Activated CD4-positive, alpha-beta T cell treated with anti-CD3 and anti-CD28 coated beads, Interleukin-2, amount 10 ng/mL, durations not matched to agents 24 days and 14 days (primary cell): ENCODE measurements at places on chromosomes 16 and 17. TPM values are rescaled to one million over a fixed set of nuclear protein-coding genes. Genes with fewer than 3 reads are reported as not detected.

DNA sequence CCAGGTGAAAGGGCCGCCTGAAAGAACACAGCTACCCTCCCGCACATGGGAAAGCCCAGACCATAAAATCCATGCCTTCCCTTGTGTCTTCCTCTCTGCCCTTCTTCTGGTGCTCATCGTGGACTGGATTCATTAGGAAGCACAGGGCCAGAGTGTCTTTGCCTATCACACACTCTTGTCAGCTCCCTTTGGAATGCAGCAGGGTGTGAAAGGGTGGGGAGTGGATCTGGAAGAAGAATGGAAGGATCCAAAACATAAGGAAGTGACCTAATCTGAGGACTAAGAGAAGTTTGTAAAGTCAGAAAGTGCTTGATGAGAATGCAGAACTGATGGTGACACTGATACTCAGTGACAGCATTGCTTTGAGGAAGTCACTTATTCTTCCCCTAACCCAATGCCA lies 1147.3 kb upstream of the GOT2 start:
- no peaks in the 10 kb centered on the region for H3K27me3 ChIP-seq
- H3K4me3 ChIP-seq: no peak overlapping the region
- no peaks in the 10 kb centered on the region for H3K36me3 ChIP-seq
- H3K4me1 ChIP-seq: no peaks in the 10 kb centered on the region
- H3K27ac ChIP-seq: no peak overlapping the region
- DNase-seq: no peak

DNA sequence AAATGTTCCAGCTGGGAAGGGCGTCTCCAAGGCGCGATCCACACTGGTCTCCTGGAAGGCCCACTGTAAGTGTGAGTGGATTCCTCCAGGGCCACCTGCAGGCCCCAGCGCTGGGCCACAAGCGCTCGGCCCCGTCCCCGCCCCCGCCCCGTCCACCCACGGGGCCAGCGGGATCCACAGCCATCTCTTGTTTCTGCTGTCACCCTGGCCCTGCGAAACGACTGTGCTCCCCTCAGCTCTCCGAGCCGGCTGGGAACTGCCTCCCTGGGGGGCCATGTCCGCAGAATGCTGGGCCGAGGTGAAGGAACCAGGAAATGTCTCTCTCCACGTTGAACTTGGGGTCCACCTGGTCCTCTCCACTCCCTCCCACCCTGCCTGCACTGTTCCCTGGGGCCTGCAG lies 1955.2 kb downstream of the TP53TG3F start:
- no peaks in the 10 kb centered on the region for H3K4me1 ChIP-seq
- no peak overlapping the region for H3K27ac ChIP-seq
- no peaks in the 10 kb centered on the region for H3K27me3 ChIP-seq
- no peak overlapping the region for H3K4me3 ChIP-seq
- DNase-seq: no peak
- no peaks in the 10 kb centered on the region for H3K36me3 ChIP-seq

- H3K4me1 ChIP-seq: peaks cover 47% of the 10 kb centered on the region
- no peak for DNase-seq
- peak within 1 kb of the TSS; percentile 92 for H3K4me3 ChIP-seq
Observed at GRCh38 chr17:55421179-55421934, at the start of gene MMD. Gene MMD (minus strand): TSS chr17:55421835. CDS start chr17:55421695, 140 bp downstream.

GRCh38 chr16:11964761-11965551 lies at the start of gene TNFRSF17:
Gene TNFRSF17 (plus strand): TSS chr16:11965210. CDS start chr16:11965325, 115 bp downstream.
- DNase-seq: no peak
- H3K36me3 ChIP-seq: no peaks in the 10 kb centered on the region
- H3K27ac ChIP-seq: no peak within 1 kb of the TSS
- no peaks in the 10 kb centered on the region for H3K4me1 ChIP-seq
- H3K4me3 ChIP-seq: no peak within 1 kb of the TSS
- no peaks in the 10 kb centered on the region for H3K27me3 ChIP-seq

DNA sequence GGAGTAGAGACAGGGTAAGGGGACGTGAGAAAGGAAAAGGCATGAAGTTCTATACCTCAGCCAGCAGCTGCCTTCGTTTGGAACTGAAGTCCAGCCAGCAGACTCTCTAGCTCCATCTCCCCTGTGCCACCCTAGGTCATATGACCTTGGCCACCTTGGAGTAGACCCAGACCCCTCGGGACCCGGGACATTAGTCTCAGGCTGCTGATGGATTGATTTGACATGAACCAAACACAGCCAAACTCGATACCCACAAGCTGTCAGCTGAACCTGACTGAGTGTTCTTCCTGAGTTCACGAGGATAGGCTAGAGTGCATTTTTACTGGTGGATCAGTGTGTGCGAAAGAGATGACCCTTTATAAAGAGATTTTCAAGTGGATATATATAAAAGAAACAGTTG lies 68.5 kb downstream of the YPEL2 start:
- H3K27me3 ChIP-seq: no peaks in the 10 kb centered on the region
- no peak overlapping the region for H3K4me3 ChIP-seq
- peaks cover 25% of the 10 kb centered on the region for H3K36me3 ChIP-seq
- H3K4me1 ChIP-seq: no peaks in the 10 kb centered on the region
- no peak for DNase-seq

GRCh38 chr16:17104654-17105053 lies 366.1 kb downstream of the XYLT1 start:
- peaks cover 12% of the 10 kb centered on the region for H3K36me3 ChIP-seq
- DNase-seq: no peak
- no peak overlapping the region for H3K4me3 ChIP-seq
- H3K27me3 ChIP-seq: no peaks in the 10 kb centered on the region

DNA sequence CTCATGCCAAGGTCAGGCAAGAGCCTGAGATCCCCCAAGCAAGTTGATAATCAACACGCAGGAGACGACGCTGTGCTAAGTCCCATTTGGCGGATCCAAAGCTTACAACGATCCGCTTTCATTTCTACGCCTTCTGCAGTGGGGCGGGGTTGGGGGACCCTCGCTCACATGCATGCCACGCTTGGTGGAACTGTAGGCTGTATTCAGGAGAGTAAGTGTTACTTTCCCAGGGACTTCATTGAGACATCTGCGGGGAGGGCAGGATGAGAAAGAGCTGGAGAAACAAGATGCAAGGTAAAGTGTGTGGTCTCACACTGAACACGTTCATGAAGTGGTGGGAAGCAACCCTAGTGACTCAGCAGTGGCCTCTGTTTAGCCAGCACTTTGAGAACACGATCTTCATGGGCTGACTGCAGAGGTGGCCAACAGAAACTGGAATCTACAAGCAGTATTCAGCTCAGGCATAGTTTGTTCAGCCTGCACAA lies 100.5 kb downstream of the XYLT1 start:
- peaks cover 13% of the 10 kb centered on the region for H3K36me3 ChIP-seq
- peak; percentile 73 for DNase-seq
- peaks cover 83% of the 10 kb centered on the region for H3K4me1 ChIP-seq
- peak overlapping the region; percentile 86 for H3K4me3 ChIP-seq
- H3K27me3 ChIP-seq: no peaks in the 10 kb centered on the region

- H3K4me1 ChIP-seq: no peaks in the 10 kb centered on the region
- peak; percentile 15 for DNase-seq
- H3K27me3 ChIP-seq: no peaks in the 10 kb centered on the region
- H3K36me3 ChIP-seq: no peaks in the 10 kb centered on the region
- H3K4me3 ChIP-seq: no peak overlapping the region
- H3K27ac ChIP-seq: no peak overlapping the region
Observed at GRCh38 chr17:13134076-13134475, 116.2 kb upstream of the ELAC2 start.

DNA sequence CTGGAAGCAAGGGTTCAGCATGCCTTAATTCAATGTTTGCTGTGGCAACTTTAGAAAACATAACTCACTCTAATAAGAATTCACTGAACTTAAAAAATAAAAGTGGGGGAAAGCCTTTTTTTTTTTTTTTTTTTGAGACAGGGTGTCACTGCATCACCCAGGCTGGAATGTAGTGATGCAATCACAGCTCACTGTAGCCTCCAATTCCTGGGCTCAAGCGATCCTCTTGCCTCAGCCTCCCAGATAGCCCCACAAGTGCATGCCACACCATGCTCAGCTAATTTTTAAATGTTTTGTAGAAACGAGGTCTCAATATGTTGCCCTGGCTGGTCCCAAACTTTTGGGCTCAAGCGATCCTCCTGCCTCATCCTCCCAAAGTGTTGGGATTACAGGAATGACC lies 243.9 kb downstream of the PARN start:
- H3K36me3 ChIP-seq: no peaks in the 10 kb centered on the region
- no peak for DNase-seq
- no peak overlapping the region for H3K27ac ChIP-seq
- no peaks in the 10 kb centered on the region for H3K4me1 ChIP-seq

DNA sequence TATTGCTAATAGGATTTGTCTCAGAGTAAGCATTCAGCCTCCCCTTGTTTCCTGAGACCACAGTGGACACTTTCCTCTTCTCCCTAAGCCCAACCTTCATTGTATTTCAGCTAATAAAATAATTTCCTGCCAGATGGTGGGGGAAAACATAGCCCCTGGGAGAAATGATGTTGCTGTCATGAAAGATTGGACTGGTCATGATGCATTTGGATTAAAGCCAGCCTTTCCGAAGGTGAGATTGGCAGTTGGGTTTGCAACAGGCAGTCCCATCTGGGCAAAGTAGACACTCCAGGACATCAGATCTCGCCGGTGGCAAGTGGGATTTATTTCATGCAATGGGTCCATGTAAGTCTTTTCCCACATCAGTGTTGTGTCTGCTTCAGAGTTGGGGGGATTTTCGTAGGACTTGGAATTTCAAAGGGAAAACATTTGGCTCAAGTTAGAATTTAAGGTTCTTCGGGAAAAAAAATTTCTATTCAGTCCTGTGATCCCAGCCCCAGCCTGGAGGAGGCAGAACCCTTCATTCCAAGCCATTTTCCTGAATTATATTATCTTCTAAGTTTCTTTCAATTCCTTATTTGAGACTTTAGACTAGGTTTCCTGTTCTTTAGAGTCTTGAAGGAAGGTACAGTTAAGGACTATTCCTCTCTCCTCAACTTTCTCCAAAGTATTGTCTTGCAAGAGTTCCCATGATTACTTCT lies 391.7 kb downstream of the XYLT1 start:
- no peaks in the 10 kb centered on the region for H3K36me3 ChIP-seq
- H3K27me3 ChIP-seq: peaks cover 2% of the 10 kb centered on the region
- H3K4me1 ChIP-seq: no peaks in the 10 kb centered on the region
- DNase-seq: no peak
- no peak overlapping the region for H3K27ac ChIP-seq
- no peak overlapping the region for H3K4me3 ChIP-seq

- peaks cover 14% of the 10 kb centered on the region for H3K36me3 ChIP-seq
- H3K4me1 ChIP-seq: no peaks in the 10 kb centered on the region
- no peak overlapping the region for H3K27ac ChIP-seq
- DNase-seq: no peak
- H3K4me3 ChIP-seq: no peak overlapping the region
Observed at GRCh38 chr16:69918241-69918640, 32.9 kb upstream of the CLEC18A start.

GRCh38 chr17:71870546-71870862 lies 250.3 kb upstream of the SOX9 start:
- no peak overlapping the region for H3K4me3 ChIP-seq
- no peak overlapping the region for H3K27ac ChIP-seq
- H3K36me3 ChIP-seq: no peaks in the 10 kb centered on the region
- DNase-seq: no peak

DNA sequence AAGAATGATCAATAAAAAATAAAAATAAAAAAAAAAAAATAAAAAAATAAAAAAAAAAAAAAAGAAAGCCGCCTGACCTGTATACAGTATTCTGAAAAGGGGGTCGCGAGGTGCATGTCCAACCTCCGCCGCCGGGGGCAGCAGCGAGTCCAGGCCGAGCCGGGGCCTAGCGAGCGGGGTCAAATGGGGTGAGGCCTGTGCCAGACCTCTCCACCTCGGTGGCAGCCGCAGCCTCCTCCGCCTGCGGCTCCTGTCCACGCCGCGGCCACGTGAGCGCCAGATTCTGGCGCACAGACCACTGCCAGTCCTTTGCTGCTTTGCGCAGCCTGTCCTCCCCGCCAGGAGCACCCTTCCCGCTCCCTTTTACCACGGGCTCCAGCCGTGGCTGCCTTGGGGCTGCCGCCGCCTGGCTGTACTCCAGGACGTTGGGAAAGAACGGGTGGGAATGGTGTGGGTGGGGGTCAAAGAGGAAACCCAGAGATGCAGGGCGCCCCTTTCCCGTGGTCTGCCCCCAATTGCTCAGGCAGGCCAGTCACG lies 2.4 kb upstream of the BCKDK start:
- peaks cover 13% of the 10 kb centered on the region for H3K36me3 ChIP-seq
- peak overlapping the region; percentile 51 for H3K4me3 ChIP-seq
- peak overlapping the region; percentile 72 for H3K27ac ChIP-seq
- peaks cover 20% of the 10 kb centered on the region for H3K4me1 ChIP-seq
- H3K27me3 ChIP-seq: no peaks in the 10 kb centered on the region

GRCh38 chr16:27801289-27801945 lies 251.5 kb downstream of the KATNIP start:
- H3K27me3 ChIP-seq: peaks cover 4% of the 10 kb centered on the region
- H3K27ac ChIP-seq: no peak overlapping the region
- no peaks in the 10 kb centered on the region for H3K36me3 ChIP-seq
- DNase-seq: no peak
- H3K4me3 ChIP-seq: no peak overlapping the region
- peaks cover 2% of the 10 kb centered on the region for H3K4me1 ChIP-seq

DNA sequence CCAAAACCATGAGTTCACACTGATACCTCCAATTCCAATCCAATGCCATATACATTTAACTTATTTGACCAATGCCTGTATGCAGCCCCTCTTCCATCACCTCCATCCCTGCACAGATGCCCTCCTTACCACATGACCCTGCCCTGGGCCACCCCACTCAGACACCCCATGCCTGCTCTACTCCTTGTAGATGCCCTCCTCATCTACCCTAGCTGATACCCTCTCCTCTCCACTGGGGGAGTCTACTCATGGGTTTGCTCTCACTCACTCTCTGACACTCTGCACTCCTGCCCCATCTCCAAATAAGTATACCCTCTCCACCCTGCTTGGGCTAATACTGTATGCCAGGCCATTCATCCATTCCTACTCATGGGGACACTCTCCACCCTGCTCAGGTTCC lies 16.0 kb upstream of the CMTM4 start:
- no peak overlapping the region for H3K4me3 ChIP-seq
- peaks cover 11% of the 10 kb centered on the region for H3K27me3 ChIP-seq
- no peak overlapping the region for H3K27ac ChIP-seq
- H3K4me1 ChIP-seq: peaks cover 2% of the 10 kb centered on the region
- no peaks in the 10 kb centered on the region for H3K36me3 ChIP-seq
- no peak for DNase-seq

GRCh38 chr17:61376931-61377838 lies 22.5 kb upstream of the TBX2 start:
- no peak for DNase-seq
- H3K4me1 ChIP-seq: no peaks in the 10 kb centered on the region
- no peaks in the 10 kb centered on the region for H3K27me3 ChIP-seq
- no peak overlapping the region for H3K4me3 ChIP-seq

GRCh38 chr17:27209316-27209715 lies 84.6 kb upstream of the WSB1 start:
- H3K4me1 ChIP-seq: peaks cover 2% of the 10 kb centered on the region
- DNase-seq: no peak
- H3K27me3 ChIP-seq: peaks cover 5% of the 10 kb centered on the region
- H3K36me3 ChIP-seq: no peaks in the 10 kb centered on the region
- H3K27ac ChIP-seq: no peak overlapping the region

- peaks cover 15% of the 10 kb centered on the region for H3K4me1 ChIP-seq
- no peak for DNase-seq
- H3K36me3 ChIP-seq: peaks cover 12% of the 10 kb centered on the region
- H3K27me3 ChIP-seq: no peaks in the 10 kb centered on the region
- no peak overlapping the region for H3K27ac ChIP-seq
Observed at GRCh38 chr16:53707671-53708070, 3.7 kb downstream of the FTO start.

GRCh38 chr16:48590476-48590875 lies 19.5 kb downstream of the N4BP1 start:
- DNase-seq: no peak
- peak overlapping the region; percentile 59 for H3K27ac ChIP-seq
- peaks cover 21% of the 10 kb centered on the region for H3K4me1 ChIP-seq
- H3K4me3 ChIP-seq: no peak overlapping the region

Gene TBC1D3H
- total RNA-seq: not detected in 2 replicates

Gene KRTAP3-2
- total RNA-seq: not detected in 2 replicates

Gene TNRC6C
- 16.0 and 16.6 TPM in 2 replicates for total RNA-seq

Gene LGALS9B
- not detected in 2 replicates for total RNA-seq

Gene ADAP2
- total RNA-seq: 0.31 and 0.86 TPM in 2 replicates

Gene CSH1
- not detected in 2 replicates for total RNA-seq

Gene TBC1D3C
- total RNA-seq: not detected in 2 replicates
